ENCODE measurements at places on chromosomes 4 and X.

DNA sequence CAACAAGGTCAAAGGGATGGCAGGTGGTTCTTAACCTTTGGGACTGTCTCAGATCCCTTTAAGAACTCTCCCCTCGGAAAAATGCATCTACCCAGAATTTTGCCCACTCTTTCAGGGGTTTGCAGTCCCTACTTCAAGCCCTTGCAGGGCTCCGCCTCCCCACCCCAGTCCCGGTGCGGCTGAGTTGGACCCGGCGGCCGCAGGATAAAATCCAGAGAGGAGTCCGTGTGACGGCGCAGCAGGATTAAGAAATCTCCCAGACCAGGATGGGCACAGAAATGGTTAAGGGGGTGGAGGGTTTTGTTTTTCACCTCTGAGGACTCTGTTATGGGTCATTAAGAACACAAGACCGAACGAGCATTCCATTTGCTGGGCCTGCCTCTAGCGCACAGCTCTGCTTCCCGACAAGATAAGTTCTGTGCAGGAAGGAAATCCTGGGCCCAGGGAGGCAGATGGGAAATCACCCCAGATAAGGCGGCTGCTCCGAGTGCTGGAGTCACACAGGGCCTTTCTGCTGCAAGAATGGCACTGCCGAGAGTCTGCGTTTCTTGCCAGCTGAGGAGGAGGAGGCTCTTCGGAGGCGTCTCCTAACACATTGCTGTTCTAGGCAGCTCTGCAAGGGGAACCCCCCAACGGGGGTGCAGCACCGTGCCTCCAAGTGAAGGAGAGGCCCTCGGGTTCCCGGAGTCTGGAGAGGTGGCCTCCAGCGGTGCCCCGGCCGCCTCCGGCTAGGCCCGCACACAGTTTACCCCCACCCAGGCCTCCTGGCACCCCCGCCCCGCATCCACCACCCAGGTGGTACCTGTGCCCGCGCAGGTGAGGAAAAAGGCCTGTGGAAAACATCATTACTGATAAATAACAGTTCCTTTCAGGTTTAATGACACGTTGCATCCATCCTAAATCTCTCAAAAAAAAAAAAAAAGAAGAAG, 277.6 kb downstream of the BCOR start:
- no peak for DNase-seq

GRCh38 chr4:23038626-23039491, 346.1 kb downstream of the GBA3 start:
- DNase-seq: no peak

GRCh38 chrX:462853-463252, 76.1 kb upstream of the PPP2R3B start:
- no peak for DNase-seq

DNA sequence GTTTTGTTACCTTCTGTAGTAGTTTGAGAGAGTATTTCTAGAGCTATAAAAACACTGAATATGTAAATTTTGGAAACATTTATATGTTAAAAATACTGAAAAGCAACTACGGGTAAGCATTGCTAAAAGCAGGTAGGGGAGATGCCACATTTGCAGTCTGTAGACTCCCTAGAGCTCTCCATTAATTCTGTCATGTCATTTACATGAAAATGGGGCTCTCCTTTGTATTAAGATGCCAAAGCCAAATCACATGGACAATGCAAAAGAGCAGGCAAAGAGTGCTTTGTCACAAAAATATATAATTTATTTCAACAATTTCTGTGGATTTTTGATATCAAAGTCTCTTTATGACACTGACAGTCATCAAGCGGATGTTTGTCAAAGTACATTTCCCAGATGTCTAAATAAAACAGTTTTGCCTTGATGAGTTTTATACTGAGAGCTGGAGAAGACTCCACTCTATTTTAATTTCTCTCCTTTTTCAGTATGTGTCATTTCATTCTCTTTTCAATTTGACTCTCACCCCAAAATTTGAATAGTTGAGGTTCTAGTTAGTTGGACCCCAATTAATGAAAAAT, 51.8 kb downstream of the LDB2 start:
- no peak for DNase-seq

DNA sequence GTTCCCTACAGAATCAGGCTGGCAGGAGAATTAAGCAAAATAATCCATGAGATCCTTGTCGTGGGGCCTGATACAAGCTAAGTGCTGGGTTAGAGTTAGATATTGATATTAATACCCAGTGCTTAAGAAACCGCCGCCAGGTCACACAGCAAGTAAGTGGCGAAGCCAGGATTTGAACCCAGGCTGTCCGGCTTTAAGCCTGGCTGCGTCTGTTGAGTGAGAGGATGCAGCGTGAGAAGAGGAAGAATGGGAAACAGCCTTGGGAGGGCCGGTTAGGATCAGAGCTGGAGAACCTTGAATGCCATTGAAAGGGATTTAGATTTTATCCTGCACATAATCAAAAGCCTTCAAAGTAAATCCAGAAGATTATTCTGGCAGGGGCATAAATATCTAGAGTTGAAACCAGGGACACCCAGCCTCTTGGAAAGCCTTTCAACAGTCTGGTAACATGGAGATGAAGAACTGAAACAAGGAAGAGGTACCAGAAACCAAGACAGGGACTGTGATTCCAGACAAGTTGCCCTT, 64.8 kb upstream of the HELT start:
- DNase-seq: no peak

- DNase-seq: no peak
Observed at GRCh38 chr4:135418353-135418752, 1216.8 kb upstream of the PABPC4L start.

- no peak for DNase-seq
Observed at GRCh38 chr4:70533211-70533610, 14.8 kb downstream of the AMTN start.

DNA sequence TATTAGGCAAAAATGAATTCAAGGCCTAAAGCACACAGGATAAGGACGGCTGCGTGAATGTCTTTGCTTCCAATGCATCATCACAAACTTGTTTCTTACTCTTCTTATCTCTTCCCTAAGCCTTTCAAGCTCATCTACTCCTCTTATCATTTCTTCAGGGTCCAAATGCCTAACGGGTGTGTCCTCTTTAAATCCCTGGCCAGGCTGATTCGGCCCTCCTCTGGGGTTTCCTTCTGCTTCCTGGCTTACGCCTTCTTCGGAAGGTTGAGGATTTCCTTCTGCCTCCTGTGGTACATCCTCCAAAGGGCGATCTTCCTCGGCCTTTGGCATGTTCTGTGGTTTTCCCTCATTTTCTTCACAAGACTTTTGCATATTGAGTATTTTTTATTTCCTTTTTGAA, 1.3 kb downstream of the TCEAL8 start:
- DNase-seq: no peak

DNA sequence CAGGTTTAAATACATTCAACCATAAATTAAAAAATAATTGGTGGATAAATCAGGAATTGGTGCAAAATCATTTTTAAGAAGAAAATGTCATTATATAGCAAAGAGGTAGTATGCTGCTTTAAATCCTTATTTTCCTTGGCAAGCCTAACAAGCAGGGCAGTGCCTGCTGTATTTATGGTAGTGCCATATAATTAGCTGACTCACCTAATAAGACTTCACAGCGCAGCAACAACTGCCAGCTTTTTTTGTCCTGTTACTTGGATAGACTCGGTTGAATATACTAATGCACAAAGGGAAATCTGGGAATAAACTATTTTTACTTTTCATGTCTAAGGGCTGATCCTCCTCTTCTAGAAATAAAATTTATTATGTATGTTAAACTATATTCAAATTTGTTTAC, 99.1 kb downstream of the SNCA start:
- DNase-seq: no peak

DNA sequence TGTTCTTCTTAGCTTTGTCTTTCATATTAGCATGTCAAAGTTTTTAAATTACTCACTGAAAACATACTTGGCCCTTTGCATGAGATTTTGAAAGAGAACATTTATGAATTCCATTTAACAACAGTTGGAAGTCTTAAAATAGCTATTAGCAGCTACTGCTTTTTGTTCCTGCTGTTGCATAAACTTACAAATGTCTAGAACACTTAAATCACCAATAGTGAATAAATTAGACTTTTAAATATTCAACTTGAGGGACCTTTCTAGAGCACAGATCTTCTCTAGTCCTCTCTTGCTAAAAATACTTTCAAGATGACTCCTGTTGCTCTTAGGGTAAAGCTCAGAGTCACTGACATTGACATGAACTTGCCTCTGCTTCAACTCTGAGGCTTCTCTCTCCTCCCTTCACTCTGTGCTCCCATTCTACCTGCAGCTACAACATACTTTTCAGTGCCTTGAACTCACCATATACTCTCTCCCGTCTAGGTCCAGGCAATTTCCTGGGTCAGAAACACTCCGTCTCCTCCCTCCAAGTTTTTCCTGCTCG, 15.8 kb upstream of the TXK start:
- DNase-seq: no peak

DNA sequence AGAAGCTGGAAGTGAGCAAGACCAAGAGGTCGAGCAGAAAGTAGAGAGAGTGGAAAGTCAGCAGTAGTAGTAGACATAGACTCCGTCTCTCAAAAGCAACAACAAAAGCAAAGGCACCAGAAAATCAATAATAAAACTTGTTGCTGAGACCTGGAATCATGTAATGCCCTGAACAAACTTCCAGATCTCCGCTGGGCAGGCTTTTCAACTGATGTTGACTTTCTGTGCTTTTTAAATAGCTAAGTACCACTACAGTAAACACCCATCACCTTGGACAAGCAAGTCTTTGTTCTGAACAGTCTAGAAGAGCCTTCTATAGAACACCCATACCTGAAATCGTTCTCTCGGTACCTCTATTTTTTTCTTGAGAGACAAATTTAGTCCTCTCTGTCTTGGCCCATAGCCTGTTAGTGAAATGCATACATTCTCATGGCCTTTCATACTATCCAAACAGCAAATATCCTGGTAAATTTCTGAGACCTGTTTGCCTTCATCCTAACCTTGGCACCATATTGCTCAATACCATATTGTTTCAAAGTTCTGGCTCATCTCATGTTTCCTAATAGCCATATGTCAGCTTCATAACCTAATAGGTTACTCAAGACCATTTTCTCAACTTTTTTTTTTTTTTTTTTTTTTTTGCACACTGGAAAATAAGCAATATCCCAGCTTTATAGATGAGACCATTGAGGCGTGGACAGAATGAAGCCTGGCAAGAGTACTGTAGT, 200.6 kb upstream of the RBPJ start:
- DNase-seq: no peak

- no peak for DNase-seq
Observed at GRCh38 chr4:41506130-41506529, 31.8 kb upstream of the LIMCH1 start.

- no peak for DNase-seq
Observed at GRCh38 chr4:26594371-26594770, 10.5 kb downstream of the TBC1D19 start.
